ENCODE measurements at places on chromosomes 4 and X. TPM values are rescaled to one million over a fixed set of nuclear protein-coding genes. Genes with fewer than 3 reads are reported as not detected.

GRCh38 chr4:84327526-84327925, 171.6 kb downstream of the NKX6-1 start:
- no peak for DNase-seq

- DNase-seq, result no peak
Measured at GRCh38 chr4:124666496-124666895, 46.0 kb downstream of the ANKRD50 start.

- peak; percentile 48 for DNase-seq
Measured at GRCh38 chr4:26048378-26048882, 134.4 kb downstream of the SMIM20 start.

DNA sequence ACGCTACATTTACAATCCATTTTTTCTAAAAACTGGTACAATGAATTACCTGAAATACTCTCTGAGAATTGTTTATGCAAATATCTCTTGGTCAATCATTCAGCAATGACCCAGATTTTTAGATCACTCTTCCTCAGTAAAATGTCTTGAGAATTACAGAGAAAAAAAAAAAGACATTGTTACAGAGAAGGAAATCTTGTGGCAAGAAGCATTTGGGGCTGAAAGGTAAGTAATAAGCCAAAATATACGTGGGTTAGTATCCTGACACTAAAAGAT, 19.6 kb upstream of the TET2 start:
- DNase-seq, result no peak

GRCh38 chr4:2354118-2354517, 64.3 kb downstream of the ZFYVE28 start:
- no peak for DNase-seq

DNA sequence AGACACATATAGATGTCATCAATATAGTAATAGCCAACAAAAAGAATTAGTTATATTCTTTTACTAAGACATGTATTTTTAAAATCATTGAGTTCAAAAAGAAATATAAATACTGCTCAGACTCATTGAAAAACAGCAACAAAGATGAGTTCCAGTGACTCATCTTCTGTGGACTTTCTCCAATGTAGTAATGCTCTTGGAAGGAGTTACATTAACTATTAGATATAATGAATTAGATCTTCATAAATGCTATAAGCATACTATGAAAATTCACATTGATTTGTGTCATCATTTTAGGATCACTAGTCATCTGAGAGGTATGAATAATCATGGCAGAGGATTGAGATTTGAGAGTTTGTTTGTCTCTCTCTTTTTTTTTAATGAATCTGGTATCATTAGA, 547.8 kb upstream of the PCDH7 start:
- no peak for DNase-seq

- no peak for DNase-seq
Measured at GRCh38 chr4:91838181-91838861, 465.4 kb upstream of the GRID2 start.

LRAT gene
- polyA plus RNA-seq, result 0.71 TPM

PHKA2 gene
- polyA plus RNA-seq, result 48.0 TPM

NLGN4X gene
- 11.9 TPM for polyA plus RNA-seq

XAGE2 gene
- polyA plus RNA-seq, result 0.68 TPM

AP1AR gene
- polyA plus RNA-seq, result 50.5 TPM

REPS2 gene
- polyA plus RNA-seq, result 12.1 TPM

SSX4 gene
- not detected for polyA plus RNA-seq
